Adrenal gland (tissue), 19 donors: ENCODE measurements at places on chromosomes 11 and 22. TPM values are rescaled to one million over a fixed set of nuclear protein-coding genes. Genes with fewer than 3 reads are reported as not detected.

GDPD4 gene
- total RNA-seq: not detected

DDI1 gene
- not detected for total RNA-seq

KCNQ1OT1 gene
- 0.91 TPM for total RNA-seq

CASP12 gene
- total RNA-seq: not detected

TP53AIP1 gene
- total RNA-seq: 0.28 TPM
